ENCODE measurements at places on chromosomes 7 and 10. TPM values are rescaled to one million over a fixed set of nuclear protein-coding genes. Genes with fewer than 3 reads are reported as not detected.

GRCh38 chr7:157727964-157728615 lies 391.3 kb downstream of the DNAJB6 start:
- no peak overlapping the region for H3K27ac ChIP-seq
- no peaks in the 10 kb centered on the region for H3K4me1 ChIP-seq
- no peak for DNase-seq
- H3K36me3 ChIP-seq: no peaks in the 10 kb centered on the region
- no peak overlapping the region for H3K4me3 ChIP-seq

DNA sequence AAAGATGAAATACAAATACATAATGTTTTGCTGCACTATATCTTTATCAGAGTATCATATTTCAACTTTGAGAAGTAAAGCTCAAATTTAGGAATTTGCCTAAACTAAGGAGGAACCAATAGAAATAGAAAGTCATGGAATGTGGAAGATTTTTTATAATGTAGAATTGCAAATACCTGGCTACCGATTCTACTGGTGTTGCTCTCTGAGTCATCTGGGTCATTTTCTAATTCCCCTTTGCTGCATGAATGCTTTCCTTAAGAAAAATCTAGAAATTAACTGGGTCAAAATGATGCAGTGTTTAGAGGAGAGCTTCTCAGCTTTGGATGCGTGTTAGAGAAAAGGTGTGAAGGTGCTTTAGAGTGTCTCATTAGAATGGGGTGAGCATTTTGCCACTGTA lies 568.9 kb upstream of the ANKRD30A start:
- DNase-seq: no peak
- H3K27ac ChIP-seq: no peak overlapping the region
- H3K36me3 ChIP-seq: no peaks in the 10 kb centered on the region
- H3K4me1 ChIP-seq: no peaks in the 10 kb centered on the region
- no peak overlapping the region for H3K4me3 ChIP-seq
- no peaks in the 10 kb centered on the region for H3K27me3 ChIP-seq

The MCU gene
- 13.5 TPM for total RNA-seq

DNA sequence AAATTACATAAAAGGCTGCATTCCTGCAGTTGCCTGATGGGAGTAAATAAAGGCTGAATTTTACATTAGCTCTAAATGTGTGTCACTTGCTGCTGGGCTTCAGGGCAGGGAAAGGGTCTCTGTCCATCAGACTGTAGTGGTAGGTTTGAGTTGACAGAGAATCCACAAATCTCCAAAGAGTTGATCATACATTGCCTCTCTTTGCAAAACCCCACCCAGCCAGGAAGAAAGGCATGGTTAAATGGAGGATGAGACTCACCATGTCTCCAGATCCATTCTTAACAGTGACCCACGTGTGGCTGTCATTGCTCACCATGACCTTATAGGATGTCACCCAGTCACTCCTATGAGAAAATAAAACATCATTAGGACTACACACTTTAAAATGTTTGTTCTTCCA lies 92.8 kb downstream of the CPXM2 start:
- peaks cover 12% of the 10 kb centered on the region for H3K27me3 ChIP-seq
- no peaks in the 10 kb centered on the region for H3K4me1 ChIP-seq
- DNase-seq: no peak
- H3K36me3 ChIP-seq: no peaks in the 10 kb centered on the region
- no peak overlapping the region for H3K27ac ChIP-seq

The SEMA3D gene
- 0.64 TPM for total RNA-seq

DNA sequence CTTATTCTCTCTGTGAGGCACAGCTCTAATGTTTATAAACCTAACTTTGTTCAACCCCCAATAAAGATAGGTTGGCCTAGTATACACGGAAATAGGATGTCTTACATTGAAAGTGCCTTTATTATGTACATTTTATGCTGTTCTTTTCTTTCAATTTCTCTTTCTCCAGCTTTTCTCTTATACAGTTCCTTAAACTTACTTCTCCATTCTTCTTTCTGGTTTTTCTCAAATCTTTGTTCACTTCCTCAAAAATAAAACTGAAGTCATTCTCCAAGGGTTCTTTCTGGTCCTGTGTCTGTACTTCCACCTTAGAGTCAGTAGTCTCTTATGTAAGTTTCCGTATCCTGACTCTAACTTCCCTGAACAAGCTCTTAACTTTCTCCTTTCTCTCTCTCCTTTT lies 29.2 kb upstream of the NAMPT start:
- H3K36me3 ChIP-seq: no peaks in the 10 kb centered on the region
- H3K27me3 ChIP-seq: peaks cover 2% of the 10 kb centered on the region
- peaks cover 16% of the 10 kb centered on the region for H3K4me1 ChIP-seq
- H3K27ac ChIP-seq: no peak overlapping the region
- no peak for DNase-seq
- no peak overlapping the region for H3K4me3 ChIP-seq

The AKR1C4 gene
- total RNA-seq: not detected

DNA sequence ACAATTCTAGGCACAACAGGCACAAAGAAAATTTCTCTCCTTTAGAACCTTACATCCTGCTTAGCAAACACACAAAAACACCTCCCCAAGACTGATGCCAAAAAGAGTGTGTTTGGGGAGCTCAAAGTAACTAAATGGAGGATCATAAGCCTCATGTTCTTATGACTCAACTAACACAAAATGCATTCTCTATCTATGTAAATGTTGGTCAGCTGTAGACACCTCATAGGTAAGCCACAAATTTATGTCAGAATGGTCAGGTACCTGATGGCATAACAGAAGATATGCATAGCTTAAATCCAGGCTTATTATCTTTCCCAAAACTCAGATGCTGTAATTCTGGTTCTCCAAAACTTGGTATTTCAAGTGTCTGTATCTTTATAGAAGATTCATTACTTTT lies 315.1 kb downstream of the C7orf25 start:
- H3K4me3 ChIP-seq: no peak overlapping the region
- no peaks in the 10 kb centered on the region for H3K27me3 ChIP-seq
- no peak for DNase-seq
- no peak overlapping the region for H3K27ac ChIP-seq
- no peaks in the 10 kb centered on the region for H3K36me3 ChIP-seq
